Right atrium auricular region (tissue), 2 donors: ENCODE measurements at places on chromosomes 1 and 21. TPM values are rescaled to one million over a fixed set of nuclear protein-coding genes. Genes with fewer than 3 reads are reported as not detected.

DNA sequence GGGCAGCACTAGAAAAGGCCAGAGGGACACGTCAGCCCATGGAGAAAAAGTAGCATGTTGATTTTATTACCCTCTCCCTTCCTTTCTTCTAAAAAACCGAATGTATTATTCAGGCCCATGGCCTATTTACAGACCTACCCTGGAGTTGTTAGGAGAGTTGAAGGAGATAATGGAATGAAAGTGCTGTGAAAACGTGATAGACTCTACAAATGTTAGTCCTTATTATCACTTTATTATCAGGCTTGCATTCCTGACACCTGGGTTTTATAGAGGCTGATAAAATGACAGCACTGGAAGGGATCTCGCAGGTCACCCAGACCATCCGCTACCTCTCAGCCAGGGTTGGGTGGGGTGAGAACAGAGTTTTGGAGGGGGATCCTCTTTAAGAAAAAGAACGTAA lies 60.6 kb upstream of the TLR5 start:
- no peak for DNase-seq

DNA sequence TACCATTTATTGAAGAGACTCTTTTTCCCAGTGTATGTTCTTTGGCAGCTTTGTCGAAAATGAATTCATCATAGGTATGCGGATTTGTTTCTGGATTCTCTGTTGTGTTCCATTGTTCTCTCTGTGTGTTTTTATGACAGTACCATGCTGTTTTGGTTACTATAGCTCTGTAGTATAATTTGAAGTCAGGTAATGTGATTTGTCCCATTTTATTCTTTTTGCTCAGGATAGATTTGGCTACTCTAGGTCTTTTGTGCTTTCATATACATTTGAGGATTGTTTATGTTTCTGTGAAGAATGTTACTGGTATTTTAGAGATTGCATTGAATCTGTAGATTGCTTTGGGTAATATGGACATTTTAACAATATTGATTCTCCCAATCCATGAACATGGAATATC lies 5.4 kb upstream of the KLHL12 start:
- DNase-seq: no peak

DNA sequence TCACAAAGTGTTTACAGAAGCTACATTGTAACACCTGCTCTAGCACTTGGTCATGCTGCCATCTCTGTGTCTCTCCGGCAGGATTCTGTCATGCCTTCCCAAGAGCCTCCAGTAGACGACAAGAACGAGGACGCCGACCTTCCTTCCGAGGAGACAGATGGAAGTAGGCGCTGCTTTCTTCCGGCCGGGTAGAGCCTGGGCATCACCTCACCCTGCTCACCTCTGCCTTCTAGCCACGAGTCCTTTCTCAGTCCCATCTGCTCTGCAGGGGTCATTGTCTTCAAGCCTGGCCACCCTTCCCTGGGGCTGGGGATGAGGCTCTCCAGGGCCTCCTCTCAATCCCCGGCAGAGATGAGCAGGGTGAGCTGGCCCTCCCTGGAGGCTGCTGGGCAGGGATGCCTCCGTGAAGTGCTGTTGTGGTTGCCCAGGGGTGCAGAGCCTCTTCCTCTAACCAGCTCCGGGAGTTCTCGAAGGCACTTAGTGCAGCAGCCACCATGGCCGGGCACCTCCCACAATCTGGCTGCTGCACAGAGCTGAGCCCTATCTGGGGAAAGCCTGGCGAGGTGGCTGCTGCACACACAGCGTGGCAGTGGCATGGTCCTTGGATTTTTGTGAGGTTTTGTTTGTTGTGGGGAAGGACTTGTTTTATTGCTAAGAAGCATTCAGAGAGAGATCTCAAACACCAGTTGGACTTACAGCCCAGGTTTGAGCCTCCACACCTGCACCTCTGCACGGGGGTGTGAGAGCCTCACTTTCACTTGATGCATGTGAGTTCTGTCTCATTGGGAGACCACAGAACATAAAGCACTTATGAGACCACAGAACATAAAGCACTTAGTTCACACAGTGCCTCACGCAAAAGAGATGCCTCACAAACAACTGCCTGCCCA lies 48.4 kb downstream of the FAAP20 start:
- DNase-seq: no peak

DNA sequence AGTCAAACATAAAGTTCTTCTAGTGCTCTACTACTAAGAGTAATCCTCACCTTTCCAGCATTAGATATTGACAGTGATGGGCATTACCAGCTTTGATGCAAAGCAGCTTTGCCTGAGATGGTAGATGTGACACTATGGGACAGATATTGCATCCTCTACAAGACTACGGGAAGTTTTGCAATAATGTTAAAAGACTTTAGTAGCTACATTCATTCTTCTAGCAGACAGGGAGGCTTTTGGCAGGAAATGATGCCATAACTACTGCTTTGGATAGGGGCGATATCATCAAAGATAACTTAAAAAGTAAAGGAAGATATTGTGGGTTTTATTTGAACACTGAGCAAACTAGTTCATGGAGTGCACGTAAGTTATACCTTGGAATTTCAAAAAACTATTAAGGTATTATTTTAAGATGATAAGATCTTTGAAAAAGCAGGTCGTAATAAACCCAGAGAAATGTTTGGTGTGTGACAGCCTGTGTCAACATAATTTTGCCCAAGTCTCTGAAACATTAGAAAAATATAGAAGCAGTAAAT lies 368.3 kb upstream of the TMPRSS15 start:
- DNase-seq: no peak

- DNase-seq: no peak
Observed at GRCh38 chr1:54249819-54250435, 50.0 kb downstream of the MRPL37 start.

GRCh38 chr1:162487241-162487640 lies 10.4 kb upstream of the UHMK1 start:
- no peak for DNase-seq

TNNT2 gene
- total RNA-seq: 4,112 TPM
